Activated T-cell treated with anti-CD3 and anti-CD28 coated beads for 1 hour (primary cell): ENCODE measurements at places on chromosomes 3 and 15.

- DNase-seq = no peak
These were observed 53.5 kb downstream of the IQCH start for GRCh38 chr15:67307889-67308597.

DNA sequence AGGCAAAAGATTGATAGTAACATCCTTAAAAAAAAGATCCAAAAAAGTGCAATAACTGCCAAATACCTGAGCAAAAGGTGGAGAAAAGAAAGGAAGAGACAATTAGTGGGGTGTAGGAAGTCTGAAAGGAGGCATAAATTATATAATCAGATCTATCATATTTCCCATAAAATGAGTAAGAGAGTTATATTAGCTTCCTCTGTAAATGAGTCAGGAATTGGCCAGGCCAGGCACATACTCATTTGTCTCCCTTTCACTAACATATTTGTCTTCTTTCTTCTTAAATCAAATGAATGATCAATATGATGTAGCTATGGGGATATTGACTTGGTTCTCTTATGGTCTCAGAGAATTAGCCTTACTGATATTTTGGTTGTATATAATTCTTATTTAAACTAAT is 292.3 kb upstream of the CADM2 start:
- DNase-seq = no peak

GRCh38 chr3:151093905-151094304 is 8.4 kb downstream of the MED12L start:
- no peak for DNase-seq

DNA sequence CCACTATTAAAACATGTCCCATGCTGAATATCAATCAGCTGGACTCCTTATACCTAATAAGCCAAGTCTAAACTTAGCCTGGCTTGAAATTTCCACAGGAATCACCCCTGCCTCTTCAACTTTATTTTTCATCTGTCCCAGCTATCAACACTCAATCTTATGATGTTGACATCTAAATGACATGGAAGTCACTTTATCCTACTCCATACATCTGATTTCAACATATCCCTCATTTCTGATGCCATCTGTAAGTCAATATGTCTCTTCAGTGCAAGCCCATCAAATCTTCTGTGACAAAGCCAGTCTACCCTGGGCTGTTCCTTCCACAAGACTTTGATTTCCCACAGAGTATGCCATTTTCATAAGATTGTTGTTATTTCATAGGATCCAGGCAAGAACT is 143.6 kb upstream of the SEMA6D start:
- no peak for DNase-seq

GRCh38 chr3:77449459-77450350 is 409.8 kb downstream of the ROBO2 start:
- DNase-seq = no peak

GRCh38 chr15:76756381-76756780 is 148.8 kb downstream of the SCAPER start:
- no peak for DNase-seq

- no peak for DNase-seq
These were observed 98.0 kb upstream of the ARHGEF26 start for GRCh38 chr3:154023148-154023547.

DNA sequence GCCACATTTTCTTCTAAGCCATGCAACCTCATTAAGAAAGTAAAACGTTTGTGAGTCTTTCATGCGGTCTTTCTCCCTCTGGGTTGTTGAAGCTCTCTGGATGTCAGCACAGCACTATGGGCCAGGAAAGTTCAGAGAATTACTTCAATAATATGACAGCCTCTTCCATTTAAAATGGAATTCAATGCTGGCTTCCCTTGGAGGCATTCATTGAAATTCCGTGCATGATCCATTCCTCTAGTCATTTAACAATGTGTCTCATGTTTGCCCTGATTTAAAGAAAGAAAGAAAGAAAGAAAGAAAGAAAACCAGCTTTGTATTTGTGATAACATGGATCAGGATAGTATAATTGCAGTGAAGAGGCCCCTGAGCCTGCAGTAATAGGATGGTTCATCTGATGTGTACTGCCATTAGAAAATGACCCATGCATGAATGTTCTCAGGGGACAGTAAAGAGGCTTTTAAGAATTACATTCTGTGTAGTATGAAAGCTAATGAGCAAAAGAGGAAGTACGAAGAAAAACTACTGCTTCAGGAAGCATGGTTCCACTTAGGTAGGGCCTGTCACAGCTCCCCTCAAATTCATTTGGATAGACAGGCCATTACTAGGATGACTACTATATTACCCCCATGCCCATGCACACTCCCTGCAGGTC is 146.0 kb downstream of the ARPP21 start:
- no peak for DNase-seq

GRCh38 chr15:50687302-50687902 is 805 bp upstream of the TRPM7 start:
- no peak for DNase-seq

- DNase-seq = no peak
These were observed 203.6 kb upstream of the MDFIC2 start for GRCh38 chr3:70516076-70516475.

- no peak for DNase-seq
These were observed 367.5 kb upstream of the THBS1 start for GRCh38 chr15:39213385-39213840.

GRCh38 chr3:168952551-168952950 is 711.0 kb downstream of the MECOM start:
- no peak for DNase-seq

GRCh38 chr3:10627884-10628572 is 122.6 kb upstream of the ATP2B2 start:
- DNase-seq = no peak

DNA sequence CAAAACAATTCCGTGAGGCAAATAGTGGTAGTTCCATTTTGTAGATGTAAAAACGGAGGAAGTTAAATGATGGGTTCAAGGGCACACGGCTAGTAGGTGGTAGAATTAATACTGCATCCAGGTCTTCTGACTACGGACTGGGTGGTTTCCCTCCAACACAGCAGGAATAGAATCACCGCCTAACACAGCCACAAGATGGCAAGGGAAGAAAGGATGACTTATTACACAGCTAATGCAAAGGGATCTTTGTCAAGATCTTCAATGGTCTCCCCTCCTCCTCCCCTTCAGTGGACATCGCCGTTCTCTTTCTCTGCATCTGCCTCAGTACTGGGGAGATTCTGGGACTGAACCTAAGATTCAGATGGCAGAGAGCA is 524 bp upstream of the TOPBP1 start:
- DNase-seq = no peak

GRCh38 chr3:113276751-113277080 is 65.4 kb downstream of the BOC start:
- DNase-seq = no peak

- no peak for DNase-seq
These were observed 30.4 kb downstream of the ATG3 start for GRCh38 chr3:112531358-112531781.

DNA sequence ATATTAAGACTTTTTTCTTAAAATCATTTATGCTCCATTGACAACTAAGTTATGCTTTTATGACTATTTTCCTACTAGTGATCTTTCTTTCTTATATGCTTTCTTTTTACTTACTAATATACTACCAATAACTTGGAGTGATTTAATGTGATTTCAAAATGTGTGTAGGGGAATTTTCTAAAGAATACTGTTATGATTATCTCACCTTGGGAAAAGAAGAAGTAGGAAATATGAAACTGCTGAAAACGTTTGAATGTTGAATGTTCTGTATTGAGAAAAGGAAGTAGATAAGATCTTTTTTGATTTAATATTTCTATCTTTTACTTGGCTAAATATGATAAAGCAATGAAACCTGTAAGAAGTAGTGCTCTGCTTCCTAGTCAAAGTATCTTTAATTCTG is 7.8 kb upstream of the CD200R1 start:
- no peak for DNase-seq

DNA sequence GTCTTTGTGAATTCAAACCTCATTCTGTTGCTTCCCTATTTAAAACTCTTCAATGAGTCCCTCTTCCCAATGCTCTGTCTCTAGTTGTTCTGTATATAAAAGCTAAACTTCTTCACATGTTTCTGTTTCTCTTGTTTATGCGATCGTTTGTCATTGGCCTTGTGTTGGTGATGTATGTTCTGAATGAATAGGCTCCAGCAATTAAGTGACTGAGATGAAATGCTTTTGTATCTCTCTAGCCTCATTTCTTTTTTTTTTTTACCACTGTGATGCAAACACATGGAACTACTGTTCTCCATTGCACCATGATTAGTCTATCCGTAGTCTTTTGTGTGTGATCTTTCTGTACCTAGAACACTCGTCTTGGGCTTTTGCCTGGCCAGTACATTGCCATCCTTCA is 380.5 kb upstream of the TPRG1 start:
- DNase-seq = no peak

DNA sequence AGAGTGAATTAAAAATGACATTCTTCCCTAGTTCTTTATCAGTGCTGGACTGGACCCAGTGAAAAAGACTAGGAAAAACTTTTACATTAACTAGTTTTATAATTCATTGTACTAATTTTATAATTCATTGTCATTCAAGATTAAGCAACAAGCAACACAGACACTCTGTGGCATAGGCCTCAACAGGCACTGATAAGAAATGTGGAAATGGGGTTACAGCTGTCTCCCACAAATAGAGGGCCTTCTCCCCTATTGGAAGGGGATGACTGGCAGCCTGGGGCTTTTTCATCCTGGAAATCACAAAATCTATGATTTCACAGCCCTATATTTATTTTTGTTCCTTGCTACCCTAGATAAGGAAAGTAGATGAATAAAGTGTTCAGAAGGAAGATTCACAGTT is 370.6 kb downstream of the GBE1 start:
- DNase-seq = no peak

DNA sequence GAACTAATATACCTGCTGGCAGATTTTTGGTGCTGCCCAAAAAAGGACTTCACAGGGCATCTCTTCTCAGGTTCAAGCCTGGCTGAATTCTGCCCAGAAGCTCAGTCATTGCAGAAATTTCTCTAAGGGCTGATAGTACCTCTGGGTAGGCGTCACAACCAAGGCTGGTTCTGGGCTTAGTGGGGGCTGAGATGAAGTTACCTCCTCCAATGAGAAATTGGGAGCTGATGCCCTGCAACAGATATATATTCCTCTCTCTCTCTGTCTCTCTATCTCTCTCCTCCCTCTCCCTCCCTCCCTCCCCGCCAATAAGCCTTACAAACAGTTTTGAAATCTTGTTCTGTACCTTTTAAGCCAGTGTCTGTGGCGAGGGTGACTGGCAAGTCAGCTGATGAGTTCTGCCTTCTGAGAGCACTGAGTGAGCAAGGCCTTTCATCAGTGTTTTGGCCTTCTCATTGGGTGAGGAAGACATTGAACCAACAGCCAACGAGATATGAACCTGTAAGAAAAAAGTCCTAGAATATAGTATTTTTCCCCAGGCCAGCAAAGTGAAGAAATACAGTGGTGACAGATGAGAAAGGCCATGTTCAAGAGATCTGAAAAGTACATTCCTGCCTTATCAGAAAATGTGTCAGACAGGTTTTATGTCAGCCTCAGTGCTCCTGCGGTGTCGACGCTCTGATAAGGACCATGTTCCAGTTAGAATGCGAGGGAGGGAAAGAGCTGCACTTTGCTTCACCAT is 45.5 kb downstream of the TMEM39A start:
- no peak for DNase-seq

DNA sequence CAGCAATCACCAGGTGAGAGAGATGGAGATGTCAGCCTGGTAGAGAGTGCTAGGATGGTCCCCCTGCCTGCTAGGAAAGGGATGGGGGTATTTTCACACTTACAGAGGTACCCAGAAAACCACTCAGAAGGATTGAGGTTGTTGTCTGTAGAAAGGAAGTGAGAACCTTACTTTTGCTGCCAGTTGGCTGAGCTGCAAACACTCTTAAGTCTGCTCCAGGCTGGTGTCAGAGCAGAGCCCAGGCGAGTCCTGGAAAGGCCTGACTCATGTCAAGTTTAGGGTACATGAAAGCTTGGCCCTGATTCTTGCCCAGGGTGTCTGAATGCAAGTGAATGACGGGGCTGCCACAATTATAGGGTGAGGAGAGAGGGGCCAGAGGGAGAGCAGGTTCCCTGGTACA is 214.5 kb upstream of the TRIM42 start:
- DNase-seq = no peak

GRCh38 chr15:100106732-100107131 is 235.0 kb downstream of the ADAMTS17 start:
- DNase-seq = no peak

DNA sequence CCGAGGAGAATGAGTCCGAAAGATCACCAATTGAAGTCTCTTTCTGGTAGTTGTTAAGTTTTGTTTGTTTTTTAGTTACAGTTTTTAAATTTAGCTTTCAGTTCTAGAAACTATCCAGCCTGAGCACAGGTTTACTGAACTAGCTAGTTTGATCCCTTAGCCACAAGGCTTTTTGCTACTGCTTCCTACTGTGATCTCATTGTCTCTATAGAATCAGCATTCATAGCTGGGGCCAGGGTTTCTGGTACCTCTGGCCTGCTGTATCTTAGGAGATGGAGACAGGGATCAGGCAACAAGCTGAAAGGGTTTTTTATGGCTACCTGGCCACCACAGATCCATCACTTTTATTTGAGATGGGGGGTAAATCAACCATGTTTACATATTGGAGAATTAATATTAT is 37.0 kb downstream of the GOLM2 start:
- DNase-seq = no peak

DNA sequence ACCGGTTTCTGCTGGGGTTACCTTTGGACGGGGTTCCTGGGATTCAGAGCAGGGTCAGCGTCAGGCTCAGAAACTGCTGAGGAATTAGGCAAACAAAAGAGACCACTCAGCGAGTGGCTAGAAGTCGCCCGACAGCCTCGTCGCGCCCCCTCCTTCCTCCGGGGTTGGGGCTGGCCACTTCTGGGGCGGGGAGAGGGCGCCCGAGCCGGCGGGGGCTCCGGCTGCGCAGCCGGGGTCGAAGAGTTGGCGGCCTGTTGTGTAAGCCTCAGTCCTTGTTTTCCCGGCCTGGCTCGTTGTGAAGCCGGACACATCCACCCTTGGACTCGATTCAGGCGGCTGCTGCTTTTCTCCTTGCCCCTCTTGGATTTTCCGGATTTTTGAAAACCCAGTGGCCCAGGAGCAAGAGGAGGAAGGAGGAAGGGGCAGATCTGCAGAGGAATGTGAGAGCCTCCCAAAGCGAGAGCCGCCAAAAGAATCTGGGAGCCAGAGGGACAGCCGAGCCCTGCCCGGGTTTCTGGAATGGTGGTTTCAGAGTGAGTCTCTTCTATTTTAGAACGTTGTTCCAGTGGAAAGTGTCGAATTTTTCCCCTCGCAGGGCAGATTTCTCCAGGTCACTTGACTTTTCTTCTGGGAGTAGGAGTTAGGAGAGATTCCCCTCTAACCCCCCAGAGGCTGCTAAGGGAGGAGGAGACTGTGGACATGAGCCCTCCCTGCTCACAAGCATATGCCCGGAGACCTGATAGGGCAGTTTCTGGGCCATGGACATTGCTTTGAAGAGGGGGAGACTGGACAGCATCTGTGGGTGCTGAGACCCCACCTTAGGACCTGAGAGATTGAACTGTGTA is 666 bp downstream of the SNX33 start:
- DNase-seq = no peak

GRCh38 chr15:59373215-59373614 is 544 bp upstream of the MYO1E start:
- DNase-seq = no peak

DNA sequence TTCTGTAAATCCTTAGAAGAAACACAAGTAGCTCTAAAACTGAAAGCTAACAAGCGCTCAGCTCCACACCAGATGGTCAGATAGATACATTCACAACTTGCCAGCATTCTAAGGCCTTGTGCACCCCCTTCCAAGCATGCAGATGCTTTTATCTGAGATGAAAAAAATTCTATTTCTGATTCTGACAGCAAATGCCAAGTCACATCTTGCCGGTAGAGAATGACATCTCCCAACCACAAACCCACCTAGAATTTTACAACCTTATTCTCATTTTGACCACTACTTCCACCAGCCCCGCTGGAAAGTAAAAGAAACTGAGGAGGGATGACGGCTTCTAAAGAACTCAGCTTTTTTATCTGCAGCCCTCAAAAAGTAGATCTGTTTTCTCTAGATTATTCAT is 57.7 kb downstream of the SUMF1 start:
- DNase-seq = no peak
